NCI-H146 (cell line): ENCODE measurements at places on chromosomes 4 and X.

- no peak for DNase-seq
These were observed 17.6 kb downstream of the GRIA3 start for GRCh38 chrX:123201720-123202119.

GRCh38 chr4:46967631-46968030 is 25.8 kb downstream of the GABRA4 start:
- no peak for DNase-seq

DNA sequence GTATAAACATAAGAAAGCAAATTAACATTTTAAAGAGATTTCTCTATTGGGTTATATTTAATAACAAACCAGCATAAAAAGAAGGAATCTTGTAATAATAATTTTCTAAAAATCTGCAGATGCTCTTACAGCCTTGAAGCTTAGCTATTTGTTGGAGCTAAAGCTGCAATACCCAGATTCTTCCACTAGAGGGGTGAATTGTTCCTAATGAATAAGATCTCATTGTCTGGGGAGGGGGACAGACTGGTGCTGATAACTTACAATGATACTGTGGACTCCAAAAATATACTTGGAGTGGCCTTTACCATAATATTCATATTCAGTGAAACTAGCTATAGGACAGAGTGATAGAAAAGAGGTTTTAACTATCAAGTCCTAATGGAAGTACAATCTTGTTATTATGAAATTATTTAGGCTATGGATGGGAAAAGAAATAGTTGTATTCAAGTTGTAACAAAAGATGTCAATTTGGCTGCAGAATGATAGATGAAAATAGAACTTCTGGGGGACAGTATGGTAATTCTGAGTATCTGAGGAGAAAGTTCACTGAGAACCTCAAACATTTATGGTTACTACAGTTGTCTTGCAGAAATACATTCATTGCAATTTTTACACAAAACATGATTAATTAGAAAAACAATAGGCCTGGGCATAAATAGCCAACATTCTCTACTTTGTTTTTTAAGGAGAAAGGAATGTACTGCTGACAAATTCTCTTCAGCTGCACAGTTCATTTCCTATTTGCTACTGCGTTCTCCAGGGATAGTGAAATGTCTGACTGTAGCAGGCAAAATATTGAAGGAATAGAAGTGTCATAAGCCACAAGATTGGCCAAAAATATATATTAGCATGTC is 443.3 kb downstream of the GBA3 start:
- peak; percentile 77 for DNase-seq

DNA sequence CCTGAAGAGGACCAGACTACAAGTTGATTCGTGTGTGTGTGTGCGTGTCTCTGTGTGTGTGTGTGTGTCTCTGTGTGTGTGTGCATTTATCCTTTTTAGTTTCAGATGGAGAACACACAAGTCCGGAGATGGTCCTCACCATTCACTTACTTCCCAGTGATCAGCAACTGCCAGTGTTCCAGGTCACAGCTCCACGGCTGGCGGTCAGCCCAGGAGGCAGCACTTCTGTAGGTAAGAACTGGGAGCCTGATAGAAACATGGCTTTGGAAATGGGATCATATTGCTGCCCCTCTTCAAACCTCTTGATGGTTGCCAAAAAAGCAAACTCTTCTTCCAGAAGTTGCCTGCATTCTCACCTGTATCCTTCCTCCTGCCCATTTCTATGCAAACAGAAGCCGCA is 122.6 kb upstream of the ANXA3 start:
- DNase-seq, result no peak

DNA sequence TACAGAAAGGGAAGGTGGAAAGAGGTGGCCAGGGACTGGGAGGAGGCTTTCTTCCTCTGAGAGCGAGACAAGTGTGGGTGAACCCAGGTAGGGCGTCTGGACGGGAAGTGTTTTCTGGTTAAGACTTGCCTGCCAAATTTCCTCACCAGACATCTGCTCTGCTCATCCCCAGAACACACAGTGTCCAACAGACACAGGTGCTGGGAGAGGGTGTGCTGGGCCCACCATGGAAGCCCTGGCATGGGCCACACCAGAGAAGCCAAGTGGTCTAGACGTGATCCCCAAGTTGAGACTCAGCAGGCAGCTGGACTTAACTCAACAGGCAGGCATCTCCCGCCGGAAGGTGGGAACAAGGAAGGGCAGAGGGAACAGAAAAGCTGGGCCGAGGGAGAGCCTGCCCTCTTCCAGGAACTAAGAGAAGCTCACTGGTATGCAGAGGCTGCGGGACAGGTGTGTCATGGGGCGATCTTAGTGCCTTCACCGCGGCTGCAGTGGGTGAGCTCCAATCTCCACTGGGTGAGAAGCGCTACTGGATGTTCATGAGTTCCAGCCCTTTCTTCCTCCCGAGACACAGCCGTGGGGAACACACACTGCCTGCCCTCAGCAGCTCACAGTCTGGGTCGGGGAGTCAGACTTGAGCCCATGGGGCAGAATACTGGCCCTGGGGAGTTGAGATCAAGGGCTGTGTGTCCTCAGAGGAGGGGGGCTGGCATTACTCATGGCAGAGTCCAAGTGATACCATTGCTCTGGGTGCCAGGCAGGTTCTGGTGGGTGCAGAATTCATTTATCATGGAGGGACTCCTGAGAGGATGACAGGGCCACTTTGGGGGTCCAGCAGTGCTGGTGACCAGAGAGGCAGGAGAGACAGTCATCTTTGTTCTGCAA is 110.2 kb downstream of the CPZ start:
- DNase-seq, result no peak

GRCh38 chr4:128574706-128575105 is 234.8 kb upstream of the JADE1 start:
- peak; percentile 17 for DNase-seq

GRCh38 chrX:40449396-40449795 is 131.4 kb upstream of the ATP6AP2 start:
- DNase-seq, result no peak

DNA sequence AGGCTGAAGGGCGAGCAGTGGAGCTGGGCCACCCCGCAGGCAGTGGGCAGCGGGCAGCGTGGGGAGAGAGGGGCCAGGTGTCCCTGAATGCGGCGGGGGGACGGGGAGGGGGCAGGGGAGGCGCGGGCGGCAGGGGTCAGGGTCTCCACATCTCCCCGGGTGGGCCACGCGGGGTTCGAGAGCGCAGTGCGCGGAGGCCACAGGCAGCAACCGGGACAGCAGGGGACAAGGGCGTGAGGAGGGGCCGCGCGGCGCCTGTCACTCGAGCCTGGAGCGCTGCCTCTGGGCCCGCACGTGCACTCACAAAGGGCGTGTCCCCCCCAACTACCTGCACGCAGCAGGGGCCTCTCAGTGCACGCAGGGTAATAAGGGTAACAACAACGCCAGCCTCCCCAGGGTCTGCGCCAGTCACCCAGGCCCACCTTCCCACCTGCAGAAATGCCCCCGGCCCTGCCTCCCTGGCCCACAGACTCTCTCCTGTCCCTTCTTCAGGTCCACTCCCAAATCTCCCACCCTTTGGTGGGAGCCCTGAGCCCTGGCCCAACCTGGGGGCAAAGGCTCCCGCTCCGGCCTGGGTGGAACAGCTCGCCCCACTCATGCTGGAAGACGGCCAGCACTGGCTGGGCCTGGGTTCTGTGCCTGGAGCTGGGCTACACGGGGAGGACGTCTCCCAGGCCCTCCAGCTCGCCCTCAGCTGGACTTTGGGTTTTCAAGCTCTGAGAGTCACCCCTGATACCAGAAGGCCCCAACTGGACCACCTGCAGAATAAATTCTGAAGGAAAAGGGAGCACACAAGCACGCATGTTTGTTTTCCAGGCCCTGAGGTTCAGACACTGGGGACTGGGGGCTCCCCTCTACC is 53.2 kb downstream of the ZFYVE28 start:
- peak; percentile 40 for DNase-seq

DNA sequence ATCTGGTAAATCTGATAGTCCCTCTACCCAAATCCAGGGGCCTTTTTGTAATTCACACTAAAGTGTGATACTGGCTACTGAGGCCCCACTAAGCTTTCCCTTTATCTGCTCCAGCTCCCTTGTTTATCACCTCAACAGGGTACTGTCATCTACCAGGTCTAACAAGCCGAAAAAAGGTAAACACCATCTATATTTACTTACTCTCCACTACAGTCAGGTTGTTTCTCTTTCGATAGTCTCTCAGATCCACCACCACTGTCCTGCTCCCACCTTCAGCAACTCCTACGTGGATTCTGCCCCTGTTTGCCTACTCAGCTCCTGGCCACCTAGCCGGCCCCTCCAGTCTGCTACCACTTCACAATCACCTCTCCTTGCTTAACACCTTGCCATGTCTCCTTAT is 3.3 kb downstream of the ITIH6 start:
- DNase-seq, result no peak

DNA sequence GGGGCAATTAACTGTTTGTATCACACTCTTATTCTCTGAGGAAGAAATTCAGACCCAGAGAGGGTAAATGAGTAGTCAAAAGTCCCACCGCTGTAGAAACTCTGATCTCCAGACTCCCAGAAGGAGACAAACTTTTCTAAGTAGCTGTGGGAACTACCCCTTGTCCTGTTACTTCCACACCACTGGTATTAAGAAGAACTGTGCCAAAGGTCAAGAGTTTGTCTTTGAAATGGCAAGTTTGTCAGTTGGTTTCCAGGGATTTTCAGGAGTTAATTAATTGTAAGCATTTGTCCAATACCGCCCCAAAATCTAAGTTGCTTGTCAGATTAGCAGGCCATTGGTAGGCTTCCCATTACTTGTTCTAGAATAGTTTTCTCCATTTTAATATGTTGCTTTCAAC is 85.7 kb downstream of the GC start:
- no peak for DNase-seq

DNA sequence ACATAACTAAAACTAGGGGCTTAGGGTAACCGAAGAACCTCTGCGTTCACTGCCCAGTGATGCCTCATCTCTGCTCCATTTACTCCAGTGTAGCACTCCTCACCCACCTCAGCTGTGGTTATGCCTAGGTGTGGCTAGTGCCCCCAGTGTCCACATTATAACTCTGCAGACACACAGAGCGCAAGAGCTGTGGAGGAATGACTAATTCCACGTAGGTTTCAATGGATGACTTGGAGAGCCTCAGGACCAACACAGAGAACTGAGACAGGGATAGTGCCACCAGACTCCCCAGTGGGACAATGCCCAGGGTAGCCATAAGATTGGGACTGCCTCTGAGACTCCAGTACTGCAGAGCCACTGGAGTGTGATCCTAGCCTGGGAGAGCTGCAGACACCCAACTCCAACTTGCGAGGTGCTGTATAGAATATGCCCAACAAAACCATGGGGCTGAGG is 542.4 kb upstream of the DIPK2B start:
- no peak for DNase-seq

DNA sequence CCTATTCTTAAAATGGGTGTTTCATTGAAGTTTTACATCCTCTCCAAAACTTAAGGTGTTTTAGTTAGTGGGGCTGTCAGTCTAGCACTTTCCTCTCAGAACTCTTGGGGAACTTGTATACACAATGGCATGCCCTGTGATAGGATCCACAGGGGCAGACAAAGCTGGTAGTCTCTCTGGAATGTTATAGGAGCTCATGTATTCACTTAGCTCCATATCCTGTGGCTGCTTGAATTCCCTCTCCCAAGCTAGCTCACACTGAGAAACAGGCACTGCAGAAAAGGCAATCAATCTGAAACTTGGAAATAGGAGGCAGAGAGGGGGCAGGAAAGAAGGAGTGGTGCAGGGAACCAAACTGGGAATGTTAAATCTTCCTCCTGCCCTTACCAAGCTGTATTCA is 26.3 kb upstream of the ARMCX2 start:
- DNase-seq, result no peak

DNA sequence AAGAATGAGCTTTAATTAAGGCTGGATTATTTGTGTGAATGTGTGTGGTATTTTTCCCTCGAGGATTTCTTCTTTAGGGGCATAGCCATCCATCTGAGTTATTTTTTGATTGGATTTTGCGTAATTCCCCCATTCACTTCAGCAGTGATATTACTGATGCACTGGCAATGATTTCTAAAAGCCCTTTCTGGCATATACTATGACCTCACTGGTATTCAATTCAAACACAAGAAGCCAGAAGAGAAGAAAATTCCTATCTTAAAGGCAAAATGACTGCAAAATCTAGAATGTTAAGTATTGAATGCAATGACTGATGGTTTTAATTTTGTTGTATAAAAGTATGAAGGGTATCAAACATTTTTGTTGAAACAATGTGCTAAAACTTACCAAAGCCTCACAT is 71.1 kb upstream of the DDIT4L start:
- no peak for DNase-seq

- no peak for DNase-seq
These were observed 23.0 kb downstream of the MAP7D3 start for GRCh38 chrX:136227948-136228838.

DNA sequence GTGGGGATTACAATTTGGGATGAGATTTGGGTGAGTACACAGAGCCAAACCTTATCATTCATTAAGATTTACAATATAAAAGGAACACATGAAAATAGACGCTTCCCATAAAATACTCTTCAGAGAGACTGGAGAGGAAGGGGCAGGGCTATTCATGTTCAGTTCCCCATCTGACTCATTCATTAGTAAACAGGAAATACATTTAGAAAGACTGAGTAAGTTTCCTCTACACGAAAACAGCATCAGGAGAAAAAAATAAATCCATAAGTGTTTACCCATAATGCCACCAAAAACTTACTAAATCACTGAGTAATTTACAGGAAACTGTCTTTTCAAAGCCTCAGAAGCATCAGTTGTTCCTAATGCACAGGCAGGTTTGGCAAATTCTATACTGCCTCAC is 255.4 kb upstream of the CXorf51A start:
- no peak for DNase-seq

- no peak for DNase-seq
These were observed 34.5 kb upstream of the WAS start for GRCh38 chrX:48649102-48649501.

DNA sequence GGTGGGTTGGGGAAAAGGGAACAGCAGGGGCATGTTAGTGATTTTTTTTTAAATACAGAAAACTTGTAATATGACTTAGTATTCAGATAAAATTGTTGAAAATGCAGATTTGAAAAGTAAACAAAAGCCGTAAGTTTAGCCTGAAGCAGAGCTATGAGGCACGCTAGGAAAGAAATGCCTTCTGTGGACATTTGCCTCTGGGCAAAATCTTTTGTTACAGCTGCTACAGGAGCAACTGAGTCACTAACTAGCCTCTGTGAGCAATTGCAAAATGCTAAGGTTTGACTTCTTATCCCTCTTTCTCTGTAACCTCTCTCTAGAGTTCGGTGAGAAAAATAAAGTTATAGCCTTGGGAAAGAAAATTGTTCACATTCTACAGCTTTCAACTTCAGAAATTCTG is 350.0 kb downstream of the SLC7A11 start:
- DNase-seq, result no peak

DNA sequence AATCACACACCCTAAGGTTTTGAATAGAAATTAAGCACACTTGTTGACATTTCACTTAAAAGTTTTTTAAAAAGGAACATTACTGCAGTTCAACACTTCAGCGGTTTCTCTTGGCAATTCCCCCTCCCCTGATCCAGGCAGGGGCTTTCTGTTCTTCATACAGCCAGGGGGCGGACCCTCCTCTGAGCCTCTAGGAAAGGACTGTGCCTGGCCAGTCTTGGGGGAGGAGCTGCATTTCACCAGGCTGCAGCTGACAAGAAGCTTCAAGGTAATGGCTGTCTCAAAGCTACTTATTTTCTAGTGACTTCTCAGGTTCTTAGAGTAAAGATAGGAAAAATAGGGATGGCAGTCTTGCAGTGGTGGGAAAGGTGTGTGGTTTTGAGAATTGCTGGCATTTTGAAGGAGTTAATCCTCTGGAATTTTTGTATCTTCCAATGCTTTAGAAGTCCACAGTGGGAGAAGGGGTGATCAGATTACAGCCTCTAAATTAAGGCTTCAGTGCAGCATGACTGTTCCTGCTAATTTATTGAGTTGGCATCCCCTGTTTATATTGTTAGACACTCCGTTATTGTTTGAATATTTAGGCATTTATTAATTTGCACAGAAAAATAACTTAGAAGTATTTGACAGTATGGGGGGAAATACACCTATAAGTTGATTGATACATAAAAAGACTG is 33.5 kb downstream of the PWWP3B start:
- no peak for DNase-seq
